Activated naive CD4-positive, alpha-beta T cell treated with Interleukin-2 at 50 U/mL for 16 hours (primary cell): ENCODE measurements at places on chromosomes 5 and 9.

DNA sequence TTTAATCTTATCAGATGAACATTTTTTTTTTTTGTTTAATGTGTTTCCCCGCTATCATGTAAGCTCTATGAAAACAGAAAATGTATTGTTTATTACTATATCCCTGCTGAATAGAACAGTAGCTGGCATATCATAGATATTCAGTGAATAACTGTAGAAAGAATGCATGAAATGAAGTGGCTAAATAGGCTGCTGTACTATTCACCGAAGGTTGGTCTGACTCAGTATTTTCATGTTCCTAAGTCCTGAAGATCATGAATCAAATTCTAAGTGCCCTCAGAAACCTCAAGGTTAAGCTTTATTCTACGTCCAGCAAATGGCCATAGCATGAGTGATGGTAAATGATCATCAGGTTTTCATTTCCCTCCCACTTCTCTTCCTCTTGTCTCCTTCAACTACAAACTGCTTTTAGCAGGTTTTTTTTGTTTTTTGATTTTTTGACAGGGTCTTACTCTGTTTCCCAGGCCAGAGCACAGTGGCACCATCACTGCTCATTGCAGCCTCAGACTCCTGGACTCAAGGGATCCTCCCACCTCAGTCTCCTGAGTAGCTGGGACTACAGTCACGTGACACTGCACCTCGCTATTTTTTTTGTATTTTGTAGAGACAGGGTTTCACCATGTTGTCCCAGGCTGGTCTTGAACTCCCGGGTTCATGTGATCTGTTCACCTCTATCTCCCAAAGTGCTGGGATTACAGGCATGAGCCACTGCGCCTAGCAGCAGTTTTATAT lies 19.1 kb upstream of the ZFAND5 start:
- no peak for DNase-seq

GRCh38 chr5:78647838-78648358 lies 674 bp downstream of the LHFPL2 start:
- no peak for DNase-seq

GRCh38 chr9:93942161-93942560 lies 13.0 kb downstream of the BARX1 start:
- no peak for DNase-seq

DNA sequence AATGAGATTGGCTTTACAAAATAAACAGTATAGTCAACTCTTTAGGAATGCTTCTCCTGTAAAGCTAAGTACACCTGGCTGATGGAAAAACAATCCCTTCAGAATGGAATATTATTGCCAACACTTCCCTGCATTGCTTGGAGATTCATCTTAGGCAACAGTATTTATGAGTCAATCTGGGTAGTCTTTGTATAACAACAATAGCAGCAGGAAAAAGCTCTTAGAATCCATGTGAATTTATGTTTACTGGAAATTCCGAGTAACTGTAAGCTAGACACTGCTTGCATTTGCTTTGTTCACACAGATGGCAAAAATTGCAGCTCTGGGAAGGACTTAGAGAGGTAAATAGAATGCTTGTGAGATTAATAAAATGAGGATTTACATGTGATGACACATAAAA lies 101.7 kb upstream of the NTRK2 start:
- DNase-seq = no peak

DNA sequence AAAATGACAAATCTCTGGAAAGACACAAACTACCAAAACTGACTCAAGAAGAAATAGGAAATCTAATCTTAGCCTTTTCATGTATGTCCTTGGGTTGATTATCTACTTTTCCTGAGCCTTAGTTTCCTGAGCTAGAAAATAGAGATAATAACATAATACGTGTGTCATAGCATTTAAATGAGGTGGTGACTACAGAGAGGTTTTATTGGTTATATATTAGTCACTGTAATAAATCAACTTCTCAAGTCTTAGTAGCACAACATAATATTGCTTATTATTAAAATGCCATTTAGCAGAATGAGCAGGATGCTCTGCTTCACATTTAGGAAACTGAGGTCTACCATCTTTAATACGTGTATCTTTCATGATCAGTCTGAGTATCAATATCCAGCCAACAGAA lies 7.1 kb upstream of the PJA2 start:
- DNase-seq = no peak

DNA sequence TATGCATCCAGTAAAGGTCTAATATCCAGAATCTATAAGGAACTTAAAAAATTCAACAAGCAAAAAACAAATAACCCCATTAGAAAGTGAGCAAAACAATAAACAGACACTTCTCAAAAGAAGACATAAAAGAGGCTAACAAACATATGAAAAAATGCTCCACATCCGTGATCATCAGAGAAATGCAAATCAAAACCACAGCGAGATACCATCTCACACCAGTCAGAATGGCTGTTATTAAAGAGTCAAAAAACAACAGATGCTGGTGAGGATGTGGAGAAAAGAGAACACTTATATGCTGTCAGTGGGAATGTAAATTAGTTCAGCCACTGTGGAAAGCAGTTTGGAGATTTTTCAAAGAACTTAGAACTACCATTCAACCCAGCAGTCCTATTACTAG lies 86.1 kb downstream of the WWC1 start:
- no peak for DNase-seq

DNA sequence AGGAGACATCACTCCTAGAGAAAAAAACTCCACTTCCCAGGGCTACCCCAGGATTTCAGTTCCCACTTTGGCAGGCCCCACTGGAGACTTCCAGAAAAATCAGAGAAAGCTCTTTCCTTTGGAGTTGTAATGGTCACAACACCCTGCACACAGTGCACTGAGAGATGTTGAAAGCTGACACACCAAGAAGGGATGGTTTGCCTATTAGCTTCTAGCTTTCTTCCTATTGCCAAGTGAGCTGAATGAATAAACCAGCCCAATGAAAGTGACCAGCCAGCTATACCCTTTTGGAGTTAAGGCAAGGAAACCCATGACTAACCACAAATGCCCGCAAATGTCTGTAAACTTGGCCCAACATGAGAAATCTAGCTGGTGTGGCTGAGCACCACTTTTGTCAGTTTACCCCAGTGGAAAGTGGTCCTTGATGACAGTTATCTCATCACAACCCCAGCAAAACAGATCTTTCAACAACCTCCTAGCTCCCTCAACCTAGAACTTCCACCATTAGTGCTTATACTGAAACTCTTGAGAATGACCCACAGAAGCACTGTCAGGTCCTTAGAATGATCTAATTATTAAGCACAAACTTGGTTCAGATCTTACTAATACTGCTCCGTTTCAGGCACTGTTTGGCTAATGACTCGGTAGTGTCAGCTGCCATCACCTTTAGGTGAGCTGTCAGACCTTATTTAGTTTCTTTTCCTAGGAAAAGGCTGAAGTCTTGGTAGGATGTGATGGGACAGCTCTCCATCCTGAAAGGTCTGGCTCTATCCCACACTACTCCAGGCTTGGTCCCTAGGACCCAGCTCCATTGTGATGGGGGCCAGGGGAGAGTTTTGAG lies 11.2 kb downstream of the IRF1 start:
- peak; percentile 15 for DNase-seq
